ENCODE measurements at places on chromosomes 12 and 14.

- no peak for DNase-seq
Observed at GRCh38 chr14:81633496-81633895, 99.8 kb upstream of the SEL1L start.

- DNase-seq: no peak
Observed at GRCh38 chr12:25713264-25713663, 160.2 kb upstream of the LMNTD1 start.

DNA sequence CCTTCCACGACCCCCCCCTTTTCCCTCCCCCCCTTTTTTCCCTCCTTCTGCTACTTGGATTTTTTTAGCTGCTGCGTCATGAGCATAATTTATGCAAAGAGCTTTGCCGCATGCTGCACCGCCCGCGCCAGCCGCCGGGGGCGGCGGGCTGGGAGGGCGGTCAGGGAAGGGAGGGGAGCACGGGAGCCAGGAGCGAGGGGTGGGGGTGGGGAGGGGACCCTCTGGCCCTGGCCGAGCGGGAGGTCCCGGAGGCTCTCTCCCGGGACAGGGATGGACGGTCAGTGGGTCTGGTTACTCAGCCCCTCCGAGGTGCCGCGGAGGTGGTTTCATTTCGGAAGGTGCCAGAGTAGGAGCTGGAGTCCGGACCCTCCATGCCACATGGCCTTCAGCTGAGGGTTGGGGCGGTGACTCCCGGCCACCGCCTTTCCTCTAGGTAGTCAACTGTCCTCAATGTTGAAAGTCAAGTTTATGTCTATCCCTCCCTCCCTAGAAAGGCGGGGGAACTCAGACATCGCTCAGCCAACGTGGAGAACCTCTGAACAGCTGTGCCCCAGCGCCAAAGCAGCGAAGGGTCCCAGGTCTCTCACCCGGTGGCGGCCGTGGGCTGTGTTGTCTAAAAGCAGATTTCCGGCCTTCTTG, at the start of gene POU6F1:
POU6F1 (minus strand) TSS at position 95 of the 639 bp plus-strand sequence. CDS start 11,226 bp downstream, outside the sequence.
- peak; percentile 45 for DNase-seq

DNA sequence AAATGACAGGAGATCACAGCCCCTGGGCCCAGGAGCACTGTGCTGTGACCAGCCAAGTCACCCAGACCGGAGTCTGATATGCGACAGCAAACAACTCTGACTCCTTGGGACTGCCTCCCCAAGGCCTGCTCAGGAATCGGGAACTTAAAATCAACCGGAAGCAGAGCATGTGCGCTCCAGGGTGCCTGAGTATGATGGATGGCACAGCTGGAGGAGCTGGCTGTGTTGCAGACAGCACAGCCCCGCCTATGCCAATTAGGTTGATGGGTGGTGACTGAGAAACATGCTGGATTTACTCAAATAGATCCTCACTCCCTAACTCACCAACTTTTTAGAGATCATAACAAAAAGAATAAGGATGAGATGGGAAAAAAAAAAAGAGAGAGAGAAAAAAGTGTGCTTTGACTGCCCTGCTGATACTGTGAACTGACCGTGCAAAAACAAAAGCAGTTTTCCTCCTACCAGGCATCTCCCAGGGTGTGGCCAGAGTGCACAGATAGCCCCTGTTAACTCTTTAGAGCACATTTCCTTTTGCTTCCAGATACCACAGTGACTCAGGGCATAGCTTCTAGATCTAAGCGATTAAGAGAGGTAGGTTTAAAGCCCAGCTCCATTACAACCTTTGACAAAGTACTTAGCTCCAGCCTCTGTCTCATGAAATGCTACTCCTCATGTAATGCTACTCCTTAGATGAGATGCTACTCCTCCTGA, 27.4 kb upstream of the STON2 start:
- DNase-seq: no peak

GRCh38 chr14:26598081-26598671, 343 bp upstream of the NOVA1 start:
- peak; percentile 71 for DNase-seq

- no peak for DNase-seq
Observed at GRCh38 chr12:106229036-106229591, 18.7 kb downstream of the CKAP4 start.

DNA sequence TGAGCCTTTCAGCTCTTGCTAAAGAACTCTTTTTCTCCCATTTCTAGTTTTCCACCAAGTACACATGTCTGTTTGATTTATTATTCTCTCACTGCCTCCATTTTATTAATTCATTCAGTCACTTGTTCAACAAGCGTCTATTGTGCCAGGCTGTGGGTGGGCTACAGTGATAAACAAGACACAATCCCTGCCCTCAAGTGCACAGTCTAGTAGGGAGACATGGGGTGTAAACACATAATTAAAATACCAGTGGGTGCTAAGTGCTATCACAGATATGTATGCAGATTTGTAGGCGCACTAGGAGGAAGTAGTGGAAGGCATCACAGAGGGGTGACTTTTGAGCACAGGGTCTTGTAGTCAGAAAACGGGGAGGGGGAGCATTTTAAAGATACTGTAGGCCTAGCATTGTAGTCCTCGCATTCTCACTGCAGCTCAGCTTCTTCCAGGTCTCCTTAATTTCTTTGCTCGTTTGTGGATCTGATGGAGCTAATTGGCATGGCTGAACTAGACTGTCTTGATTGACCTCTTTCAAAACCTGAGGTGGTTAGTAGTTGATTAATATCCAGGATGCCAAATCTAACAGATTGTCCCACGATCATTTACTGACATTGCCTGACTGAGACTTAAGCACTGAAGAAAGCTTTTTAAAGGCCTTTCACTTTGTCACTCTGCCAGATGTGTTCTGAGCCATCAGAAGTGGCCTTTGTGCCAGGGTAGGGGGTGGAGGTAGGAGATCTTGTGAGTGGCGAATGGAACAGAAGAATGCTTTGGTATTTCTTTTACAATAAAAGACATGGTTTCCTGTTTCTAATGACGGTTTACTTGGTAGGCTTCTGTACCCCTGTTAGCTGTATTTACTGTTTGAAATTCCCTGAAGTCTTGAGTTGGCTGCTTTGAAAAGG, 116.9 kb downstream of the DIP2B start:
- no peak for DNase-seq

DNA sequence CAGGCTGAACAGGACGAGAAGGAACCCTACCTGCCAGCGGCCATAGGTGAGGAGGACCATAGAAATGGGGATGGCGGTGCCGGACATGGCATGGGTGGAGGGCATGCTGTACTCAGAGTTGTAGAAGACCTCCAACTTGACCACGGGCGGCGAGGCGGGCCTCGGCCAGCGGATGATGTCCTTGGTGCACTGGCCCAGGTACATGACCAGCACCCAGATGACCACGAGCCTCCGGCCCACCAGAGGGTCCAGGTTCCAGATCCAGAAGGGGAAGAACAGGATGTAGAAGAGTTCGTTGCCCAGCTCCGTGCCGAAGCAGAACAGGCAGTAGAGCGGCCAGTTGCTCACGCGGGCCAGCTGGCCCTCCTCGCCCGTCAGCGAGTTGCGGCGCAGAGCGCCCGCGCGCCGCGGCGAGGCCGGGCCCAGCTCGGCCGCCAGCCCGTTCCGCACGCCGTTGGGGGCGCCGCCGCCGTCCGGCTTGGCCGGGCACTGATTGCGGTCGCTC, 582 bp downstream of the SGPP1 start:
- no peak for DNase-seq

GRCh38 chr12:110530511-110530910, 28.4 kb downstream of the RAD9B start:
- no peak for DNase-seq

- no peak for DNase-seq
Observed at GRCh38 chr14:101288436-101289229, 272.7 kb upstream of the DIO3 start.

- DNase-seq: no peak
Observed at GRCh38 chr12:7989827-7990491, 42.6 kb upstream of the FOXJ2 start.

DNA sequence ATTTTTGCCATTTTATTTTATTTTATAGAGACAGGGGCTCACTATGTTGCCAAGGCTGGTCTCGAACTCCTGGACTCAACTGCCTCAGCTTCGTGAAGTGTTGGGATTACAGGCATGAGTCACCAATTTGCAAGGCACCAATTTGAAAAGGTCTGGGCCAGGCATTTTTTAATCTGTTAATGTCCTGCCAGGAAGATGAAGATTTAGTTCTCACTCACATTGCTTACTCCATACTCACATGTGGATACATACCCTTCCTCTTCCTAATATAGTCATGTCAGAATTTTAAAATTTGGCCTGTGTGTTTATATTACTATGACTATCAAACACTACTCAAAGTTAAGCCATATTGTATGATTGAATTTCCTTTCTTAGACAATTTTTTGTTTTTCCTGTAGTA, 15.3 kb upstream of the EML1 start:
- DNase-seq: no peak
